Omental fat pad (tissue), 4 donors: ENCODE measurements at places on chromosomes 3 and 15.

DNA sequence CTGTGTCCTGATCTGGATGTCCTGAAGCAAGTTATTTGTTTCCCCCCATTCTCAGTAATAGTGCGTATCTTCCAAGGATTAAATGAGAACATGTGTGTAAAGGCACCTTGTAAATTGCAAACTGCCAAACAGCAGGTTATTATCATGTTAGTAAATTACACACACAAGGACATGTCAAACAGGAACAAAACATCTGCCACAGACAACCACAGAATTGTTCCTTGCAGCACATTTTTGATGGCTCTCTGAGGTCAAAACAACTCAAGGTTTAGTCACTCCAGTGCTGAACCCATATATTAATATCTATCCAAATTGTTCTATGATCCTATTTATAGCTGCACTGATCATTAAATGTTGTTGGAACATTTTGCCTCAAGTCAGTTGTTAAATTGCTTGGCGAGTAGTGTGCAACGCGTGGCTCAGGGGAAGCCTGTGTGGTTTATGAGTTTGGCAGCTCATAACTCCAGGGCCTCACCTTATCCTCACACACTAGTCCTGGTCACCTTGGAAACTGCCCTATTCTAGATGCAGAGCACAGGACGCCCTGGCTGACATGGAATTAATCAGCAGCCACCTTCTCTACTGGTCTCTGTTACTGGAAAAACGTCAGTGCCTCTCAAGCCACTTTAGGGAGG lies 46.3 kb upstream of the CDV3 start:
- no peak for DNase-seq

DNA sequence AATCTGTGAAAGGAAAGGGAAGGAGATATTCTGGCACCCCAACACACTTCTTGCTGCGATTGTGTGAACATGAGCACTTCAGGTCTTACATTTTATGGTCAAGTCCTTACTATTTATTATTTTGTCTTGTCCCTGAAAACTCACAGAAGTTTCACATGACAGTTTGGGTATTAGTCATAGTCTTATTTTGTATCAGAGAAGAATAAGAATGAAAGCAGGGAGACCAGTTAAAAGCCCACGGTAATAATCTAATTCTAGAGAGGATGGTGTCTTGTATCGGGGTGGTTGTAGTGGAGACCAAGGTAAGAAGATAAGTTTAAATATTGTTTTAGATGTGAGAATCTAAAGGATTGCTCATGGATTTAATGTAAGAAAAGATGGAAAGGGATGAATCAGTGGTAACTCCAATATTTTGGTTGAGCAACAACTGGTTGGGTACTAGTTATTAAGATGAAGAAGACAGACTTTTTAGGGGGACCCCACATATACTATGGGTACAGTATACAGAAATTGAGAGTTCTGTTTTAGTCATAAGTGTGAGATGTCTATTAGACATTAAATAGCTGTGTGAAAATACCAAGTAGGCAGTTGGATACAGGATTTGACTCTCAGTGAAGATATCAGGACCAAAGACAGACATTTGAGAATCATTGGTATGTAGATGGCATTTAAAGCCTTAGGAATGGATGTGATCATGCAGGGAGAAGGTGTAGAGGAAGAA lies 227.6 kb downstream of the MFSD1 start:
- no peak for DNase-seq

DNA sequence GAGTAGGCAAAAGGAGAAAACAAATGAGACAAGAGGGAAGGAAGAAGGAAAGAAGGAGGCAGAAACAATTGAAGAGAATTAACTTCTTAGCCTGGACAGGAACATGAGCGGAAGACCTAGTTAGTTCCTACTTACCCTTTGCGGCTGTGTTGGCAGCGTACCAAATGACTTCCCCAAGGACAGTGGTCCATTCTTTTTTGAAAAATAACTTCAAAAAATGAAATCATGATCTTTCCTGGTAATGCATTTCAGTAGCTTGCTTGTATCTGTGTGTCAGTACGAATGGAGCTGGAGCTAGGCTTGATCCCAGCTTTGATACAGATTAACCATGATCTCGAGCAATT lies 41.5 kb upstream of the CFAP161 start:
- DNase-seq: no peak

DNA sequence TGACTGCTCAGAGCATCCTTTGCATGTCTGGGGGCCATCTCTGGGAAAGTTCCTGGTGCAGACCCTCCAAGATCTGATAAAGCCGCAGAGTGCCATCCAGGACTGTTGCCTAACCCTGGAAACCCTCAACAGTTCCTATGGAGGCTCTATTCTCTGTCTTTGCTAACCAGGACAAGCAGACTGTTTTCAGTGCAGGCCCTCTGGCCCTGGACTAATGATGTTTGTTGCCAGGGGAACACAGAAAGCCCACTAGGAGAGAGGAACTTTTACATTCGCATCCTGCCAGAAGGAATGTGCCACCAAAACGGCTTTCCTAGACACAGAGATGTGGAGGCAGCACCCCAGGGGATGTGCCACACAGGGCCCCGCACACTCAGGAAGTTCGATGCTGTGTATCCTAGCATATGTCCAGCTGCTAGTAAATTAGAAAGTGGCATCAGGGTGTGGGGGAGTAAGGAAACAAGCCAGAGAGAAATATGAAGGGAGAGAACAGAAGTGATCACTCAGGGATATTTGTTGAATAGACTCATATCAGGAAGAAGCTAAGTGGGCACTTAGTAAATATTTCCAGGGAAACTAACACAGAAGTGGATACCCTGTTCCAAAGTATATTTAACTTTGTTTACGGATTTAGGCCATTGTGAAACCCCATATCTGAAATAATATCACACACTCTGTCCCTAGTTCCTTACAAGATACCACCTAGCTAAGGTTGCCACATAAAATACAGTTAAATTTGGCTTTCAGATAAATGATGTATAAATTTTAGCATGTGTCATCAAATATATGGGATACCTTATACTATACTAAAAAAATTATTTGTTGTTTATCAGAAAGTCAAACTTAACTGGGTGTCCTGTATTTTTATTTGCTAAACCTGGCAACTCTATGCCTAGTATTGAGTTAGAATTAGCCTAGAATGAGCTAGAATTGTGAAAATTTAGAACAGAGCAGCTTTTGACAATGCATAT lies 29.9 kb upstream of the TMOD3 start:
- DNase-seq: no peak

GRCh38 chr3:187125319-187126031 lies 13.8 kb downstream of the RPL39L start:
- no peak for DNase-seq

- no peak for DNase-seq
Observed at GRCh38 chr3:45741742-45742460, 52.7 kb downstream of the SACM1L start.

DNA sequence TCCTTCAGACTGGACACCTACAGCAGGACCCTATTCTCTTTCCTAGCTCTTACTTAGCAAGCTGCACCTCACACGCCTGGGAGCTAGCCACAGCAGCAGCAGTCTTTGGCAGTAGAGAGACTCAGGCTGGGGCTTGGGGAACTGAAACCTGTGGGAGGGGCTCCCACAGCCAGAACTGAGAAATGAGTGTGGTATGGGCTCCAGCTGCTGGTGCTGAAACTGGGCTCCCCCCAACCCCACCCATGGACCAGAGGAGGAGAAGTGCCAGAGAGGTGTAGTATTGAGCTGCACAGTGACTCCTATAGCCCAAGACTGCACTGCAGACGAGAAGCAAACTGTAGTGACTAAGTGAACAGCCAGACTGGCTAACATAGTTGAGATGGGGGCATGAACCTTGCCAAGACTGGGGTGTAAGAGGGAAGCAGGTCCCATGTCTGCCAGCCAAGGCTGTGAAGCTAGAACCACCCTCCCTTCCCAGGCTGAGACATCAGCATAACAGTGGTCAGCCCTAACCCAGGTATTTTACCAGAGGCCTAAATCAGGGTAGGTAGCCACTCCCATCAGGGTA lies 62.5 kb downstream of the MYO5A start:
- no peak for DNase-seq

DNA sequence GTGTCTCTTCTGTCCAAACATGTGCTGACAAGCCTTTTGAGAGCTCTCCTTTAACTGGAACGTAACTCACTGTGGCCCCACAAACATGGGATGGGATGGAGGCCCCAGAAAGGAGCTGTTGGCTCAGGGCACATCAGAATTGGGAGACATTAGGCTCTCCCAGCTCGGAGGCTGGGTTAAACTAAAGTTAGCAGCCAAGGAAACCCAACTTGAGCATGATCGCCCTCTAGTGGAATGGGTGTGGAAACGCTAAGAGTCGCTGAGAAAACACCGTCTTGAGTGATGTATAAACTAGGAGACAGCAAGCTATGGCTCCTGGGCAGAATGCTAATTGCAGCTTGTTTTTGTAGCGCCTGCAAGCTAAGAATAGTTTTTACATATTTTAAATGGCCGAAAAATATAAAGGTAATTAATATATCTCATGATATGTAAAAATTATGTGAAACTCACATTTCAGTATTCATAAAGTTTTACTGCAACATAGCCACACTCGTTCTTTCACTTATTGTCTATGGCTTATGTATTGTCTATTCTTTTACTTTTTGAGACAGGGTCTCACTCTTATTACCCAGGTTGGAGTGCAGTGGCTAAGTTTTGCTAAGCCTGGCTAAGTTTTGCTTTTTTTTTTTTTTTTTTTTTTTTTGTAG lies 138.8 kb upstream of the HACD2 start:
- no peak for DNase-seq
